ENCODE measurements at places on chromosomes 1 and 21.

DNA sequence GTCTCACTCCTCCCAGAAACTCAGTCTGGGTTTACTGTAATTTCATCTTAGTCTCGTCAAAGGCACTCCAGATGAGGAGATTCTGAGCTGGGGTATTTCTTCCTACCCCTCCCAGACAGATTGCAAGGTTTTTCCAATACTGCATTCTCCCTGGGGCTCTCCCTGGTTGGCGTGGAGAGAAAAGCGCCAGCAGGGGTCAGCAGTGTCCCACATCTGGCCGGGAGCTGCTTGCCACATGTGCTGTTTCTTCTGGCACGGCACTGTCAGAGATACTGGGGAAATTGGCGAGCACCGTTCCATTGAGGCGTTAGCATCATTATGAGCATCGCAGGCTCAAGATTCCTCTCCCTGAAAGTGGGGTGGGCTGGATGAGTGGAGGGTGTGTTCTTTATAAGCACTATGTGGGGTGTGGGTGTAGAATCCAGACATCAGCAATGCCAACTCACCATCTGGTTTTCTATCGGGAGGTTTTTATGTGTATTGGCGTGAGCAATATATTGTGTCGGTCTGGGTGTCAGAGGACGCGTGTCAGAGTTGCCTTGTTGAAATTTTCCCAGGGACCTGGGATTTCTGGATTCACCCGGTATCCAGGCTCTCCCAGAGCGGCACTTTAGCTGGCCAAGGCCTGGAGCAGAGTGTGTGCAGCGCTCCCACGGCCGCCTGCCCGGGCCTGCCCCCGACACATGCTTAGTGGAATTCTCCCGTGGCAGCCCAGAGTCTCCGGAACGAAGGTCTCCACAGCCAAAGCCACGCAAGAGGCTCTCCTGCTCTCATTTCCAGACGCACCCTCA, 8.0 kb upstream of the NAV1 start:
- DNase-seq = no peak

- DNase-seq = no peak
Measured at GRCh38 chr1:213858581-213858980, 129.2 kb upstream of the PROX1 start.

DNA sequence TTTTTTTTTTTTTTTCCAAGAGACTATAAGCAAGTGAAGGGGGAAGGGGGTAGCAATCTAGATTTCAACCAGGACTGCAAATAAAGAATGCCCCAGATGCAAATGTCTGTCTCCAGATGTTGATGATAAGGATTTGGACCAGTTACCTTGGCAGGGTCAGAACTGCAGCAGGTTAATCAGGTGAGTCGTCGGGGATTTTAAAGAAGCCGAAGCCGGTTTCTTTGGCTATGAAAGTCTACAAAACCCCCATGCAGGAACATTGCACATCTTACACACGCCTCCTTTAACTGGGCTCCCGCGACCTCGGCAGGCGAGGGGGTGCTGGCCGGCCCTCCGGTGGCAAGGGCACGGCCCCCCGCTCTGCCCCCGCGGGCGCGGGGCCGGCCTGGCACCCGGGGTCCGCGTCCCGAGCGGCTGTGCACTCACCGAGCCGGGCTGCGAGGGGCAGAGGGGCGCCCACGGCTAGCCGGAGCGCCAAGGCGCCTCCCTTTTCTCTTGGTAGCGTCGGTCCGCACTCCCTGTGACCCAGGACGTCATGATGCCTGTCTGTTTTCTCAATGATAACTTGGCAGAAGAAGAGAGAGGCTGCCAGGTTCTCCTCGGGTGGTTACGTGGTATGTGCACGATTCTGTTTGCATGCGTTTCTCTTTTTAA, 366.3 kb upstream of the ESRRG start:
- no peak for DNase-seq

DNA sequence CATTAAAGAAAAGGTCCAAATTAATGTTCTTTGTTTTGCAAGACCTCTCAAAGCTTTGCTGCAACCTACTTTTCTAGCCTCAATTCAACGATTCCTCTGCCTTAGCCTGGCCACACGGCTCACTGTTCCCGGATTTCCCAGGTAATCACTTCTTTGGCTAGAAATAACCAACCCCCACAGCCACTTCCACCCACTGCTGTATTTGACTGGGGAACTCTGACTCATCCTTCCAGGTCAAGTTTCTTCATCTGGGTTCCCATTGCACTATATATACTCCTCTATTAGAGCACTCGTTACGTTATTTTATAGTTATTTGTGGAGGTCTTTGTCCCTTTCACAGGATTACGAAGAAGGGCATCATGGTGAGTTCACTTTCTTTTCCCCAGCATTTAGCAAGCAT, 185.9 kb downstream of the CACNA1E start:
- DNase-seq = no peak
